ENCODE measurements at places on chromosomes 5 and 9.

DNA sequence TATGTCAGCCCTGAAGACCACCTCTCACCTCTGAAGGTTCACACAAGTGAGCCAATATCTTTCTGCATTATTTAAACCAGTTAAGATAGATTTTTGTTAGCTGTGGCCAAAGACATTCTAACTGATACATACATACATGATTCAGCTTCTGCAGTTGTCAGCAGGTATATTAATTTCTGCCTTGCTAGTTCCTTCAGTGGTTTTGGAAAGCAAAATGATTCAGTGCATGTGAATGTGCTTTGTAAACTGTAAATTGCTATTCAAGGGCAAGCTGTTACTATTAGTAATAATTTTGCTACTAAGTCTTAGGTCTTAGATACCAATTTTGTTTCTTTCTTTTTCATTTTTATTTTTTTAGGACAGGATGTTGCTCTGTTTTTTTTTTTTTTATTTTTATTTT lies 89.2 kb upstream of the ERBIN start:
- DNase-seq, result no peak

GRCh38 chr5:96459313-96460121 lies 26.5 kb upstream of the PCSK1 start:
- no peak for DNase-seq

GRCh38 chr9:76687861-76688391 lies 76.3 kb upstream of the PCA3 start:
- DNase-seq, result no peak

DNA sequence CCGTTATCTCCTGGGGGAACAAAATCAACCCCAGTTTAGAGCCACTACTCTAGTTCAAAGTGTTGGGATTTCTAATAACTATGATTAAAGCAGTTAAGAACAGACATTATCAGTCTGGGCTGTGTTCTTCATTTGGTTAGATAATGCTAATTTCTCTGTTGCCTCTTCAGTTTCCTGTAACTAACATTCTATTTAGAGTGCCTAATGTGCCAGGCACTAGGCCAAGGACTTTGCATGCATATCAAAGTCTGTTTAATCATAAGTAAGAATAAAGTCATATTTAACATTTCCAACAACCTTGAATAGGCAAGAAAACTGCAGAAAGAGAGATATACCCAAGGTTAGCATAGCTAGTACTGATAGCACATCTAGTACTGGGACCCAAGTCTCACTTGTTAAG lies 68.4 kb downstream of the TNPO1 start:
- DNase-seq, result no peak

- DNase-seq, result no peak
Measured at GRCh38 chr9:23665635-23666034, 160.4 kb downstream of the ELAVL2 start.

- DNase-seq, result no peak
Measured at GRCh38 chr9:136052991-136053756, 41.9 kb downstream of the NACC2 start.

GRCh38 chr9:136210276-136210675 lies 5.3 kb upstream of the LHX3 start:
- DNase-seq, result no peak

- DNase-seq, result no peak
Measured at GRCh38 chr5:53180538-53180937, 71.0 kb upstream of the MOCS2 start.

DNA sequence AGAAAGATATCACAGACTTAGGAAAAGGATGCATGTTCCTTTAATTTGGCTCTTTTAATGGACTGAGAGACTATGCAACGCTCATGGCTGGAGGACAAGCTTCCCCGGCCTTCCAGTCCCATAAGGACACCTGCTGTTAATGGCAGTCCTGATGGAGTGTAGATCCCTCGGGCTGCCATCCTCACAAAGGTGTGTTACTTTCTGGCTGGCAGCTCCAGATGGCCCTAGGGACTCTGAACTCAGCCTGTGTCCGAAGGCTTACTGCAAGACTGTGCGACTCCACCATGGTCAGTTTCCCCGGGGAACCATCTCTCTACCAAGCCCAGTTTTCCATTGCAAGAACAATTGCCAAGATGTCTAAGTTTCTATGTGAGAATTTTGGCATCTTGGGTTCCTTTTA lies 25.5 kb upstream of the KCNIP1 start:
- DNase-seq, result no peak

DNA sequence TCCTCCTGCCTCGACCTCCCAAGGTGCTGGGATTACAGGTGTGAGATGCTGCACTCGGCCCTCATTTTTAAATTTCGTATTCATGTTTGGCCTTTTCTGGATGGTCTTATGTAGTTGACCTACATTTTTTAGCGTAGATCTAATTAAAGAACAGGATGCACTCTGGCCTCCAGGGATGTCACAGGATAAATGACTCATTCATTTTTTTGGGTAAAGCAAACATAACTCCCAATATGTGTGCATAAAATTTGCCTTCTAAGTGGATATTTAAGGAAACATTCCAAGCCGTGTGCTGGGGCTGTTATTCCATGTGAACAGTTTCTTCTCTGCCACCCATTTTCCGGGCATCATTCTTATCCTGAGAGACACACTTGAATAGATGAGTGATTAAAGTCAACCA lies 501.6 kb downstream of the IRX1 start:
- DNase-seq, result no peak

GRCh38 chr5:115594128-115595047 lies 7.9 kb downstream of the TICAM2 start:
- no peak for DNase-seq

- no peak for DNase-seq
Measured at GRCh38 chr9:113929634-113930389, 53.7 kb downstream of the ZNF618 start.

DNA sequence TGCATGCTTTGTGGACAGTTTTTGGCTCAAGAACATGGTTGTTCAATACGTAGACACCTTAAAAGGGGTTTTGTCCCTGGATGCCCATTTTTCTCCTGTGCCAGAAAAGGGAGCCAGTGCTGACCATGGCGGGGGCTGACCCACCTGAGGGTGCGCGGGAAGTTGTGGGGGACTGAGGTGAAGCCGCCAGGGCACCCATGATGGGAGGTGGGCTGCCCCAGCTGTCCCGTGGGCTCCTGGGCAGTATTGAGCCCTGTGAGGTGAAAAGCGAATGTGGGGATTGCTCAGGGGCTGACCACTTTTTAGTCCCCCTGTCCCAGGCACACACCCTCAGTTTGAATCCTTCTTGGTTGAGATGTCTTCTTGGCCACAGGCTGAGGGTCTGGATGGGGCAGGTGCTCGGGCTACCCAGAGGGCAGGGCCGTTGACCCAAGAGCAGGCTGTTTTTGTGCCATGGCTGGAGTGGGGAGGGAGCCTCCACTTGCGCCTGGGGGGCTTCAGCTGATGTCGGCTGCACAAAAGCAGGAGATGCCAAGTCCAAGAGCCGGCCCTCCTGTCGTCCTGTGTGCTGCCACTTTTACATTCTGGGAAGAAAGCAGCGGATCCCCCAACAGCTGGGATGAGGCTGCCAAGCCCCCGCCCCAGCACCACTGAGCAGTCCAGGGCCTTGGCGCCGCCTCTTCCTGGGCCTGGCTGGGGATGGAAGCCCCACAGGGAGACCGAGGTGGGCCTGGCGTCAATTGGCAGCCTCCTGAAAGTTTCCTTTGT lies 120.1 kb downstream of the WNK2 start:
- DNase-seq, result no peak

GRCh38 chr9:18126831-18127498 lies 347.0 kb upstream of the ADAMTSL1 start:
- DNase-seq, result no peak

- DNase-seq, result peak; percentile 32
Measured at GRCh38 chr9:4679268-4680172, at the start of gene CDC37L1. TSS of gene CDC37L1 (plus strand) at chr9:4679569. CDS start at chr9:4679768, 199 bp downstream.

DNA sequence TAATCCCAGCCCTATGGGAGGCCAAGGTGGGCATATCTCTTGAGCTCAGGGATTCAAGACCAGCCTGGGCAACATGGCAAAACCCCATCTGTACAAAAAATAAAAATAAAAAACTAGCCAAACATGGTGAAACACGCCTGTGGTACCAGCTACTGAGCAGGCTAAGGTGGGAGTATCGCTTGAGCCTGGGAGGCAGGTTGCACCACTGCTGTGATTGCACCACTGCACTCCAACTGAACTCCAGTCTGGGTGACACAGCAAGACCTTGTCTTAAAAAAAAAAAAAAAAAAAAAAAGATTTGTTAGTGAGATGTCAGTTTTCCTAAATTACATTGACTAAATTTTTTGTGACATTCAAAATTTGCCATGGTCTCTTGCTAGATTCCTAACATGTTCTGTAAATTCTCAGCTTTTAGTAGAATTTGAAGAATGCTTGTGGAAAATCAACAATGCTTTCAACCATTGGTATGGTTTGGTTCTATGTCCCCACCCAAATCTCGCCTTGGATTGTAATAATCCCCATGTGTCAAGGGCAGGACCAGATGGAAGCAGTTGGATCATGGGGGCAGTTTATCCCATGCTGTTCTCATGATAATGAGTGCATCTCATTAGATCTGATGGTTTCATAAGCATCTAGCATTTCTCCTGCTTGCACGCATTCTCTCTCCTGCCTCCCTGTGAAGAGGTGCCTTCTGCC lies 236.1 kb downstream of the ARRDC3 start:
- no peak for DNase-seq

DNA sequence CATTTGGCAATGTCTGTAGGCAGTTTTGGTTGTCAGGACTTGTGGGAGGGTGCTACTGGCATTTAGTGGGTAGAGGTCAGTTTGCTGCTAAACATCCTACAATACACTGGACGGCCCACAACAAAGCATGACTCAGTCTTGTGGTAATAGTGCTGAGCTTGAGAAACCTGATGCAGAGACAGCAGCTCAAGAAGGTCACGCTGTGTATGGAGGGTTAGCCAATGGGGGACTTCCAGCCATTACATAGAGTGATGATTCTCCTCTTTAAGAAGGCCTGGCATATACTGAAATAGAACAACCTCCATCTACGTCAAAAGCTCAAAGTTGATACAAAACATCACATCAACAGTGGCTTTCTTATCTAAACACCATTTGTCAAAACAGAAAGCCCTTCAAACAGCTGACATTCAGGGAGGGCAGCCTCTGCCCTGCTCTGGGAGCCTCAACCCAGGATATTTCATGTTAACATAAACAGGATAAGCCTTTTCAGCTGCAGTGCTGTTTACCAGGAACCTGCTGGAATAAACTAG lies 143.0 kb downstream of the GPBP1 start:
- no peak for DNase-seq

GRCh38 chr9:124238546-124239140 lies 19.1 kb upstream of the NEK6 start:
- no peak for DNase-seq

GRCh38 chr5:142699184-142699720 lies 13.4 kb upstream of the FGF1 start:
- no peak for DNase-seq

DNA sequence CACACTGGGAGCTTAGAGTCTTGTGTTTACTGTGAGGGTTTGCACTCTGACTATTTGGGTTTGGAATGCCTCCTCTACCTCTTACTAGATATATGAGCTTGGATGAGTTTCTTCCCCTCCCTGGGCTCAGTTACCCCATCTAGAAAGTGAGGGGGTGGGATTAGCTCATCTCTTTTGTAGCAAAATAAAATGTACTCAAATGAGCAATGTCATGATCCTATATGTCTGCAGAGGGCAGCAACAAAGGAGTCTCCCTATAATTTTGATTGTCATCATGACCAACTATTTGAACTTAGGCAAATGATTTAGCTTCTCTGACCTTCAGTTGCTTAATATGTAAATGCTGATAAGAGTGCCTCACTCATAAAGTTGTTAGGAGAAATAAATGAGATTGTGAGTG lies 109.0 kb downstream of the DPYSL3 start:
- DNase-seq, result no peak

- no peak for DNase-seq
Measured at GRCh38 chr5:172840432-172841154, 6.5 kb downstream of the ERGIC1 start.

- DNase-seq, result no peak
Measured at GRCh38 chr5:122967625-122968024, 68.9 kb downstream of the PPIC start.

DNA sequence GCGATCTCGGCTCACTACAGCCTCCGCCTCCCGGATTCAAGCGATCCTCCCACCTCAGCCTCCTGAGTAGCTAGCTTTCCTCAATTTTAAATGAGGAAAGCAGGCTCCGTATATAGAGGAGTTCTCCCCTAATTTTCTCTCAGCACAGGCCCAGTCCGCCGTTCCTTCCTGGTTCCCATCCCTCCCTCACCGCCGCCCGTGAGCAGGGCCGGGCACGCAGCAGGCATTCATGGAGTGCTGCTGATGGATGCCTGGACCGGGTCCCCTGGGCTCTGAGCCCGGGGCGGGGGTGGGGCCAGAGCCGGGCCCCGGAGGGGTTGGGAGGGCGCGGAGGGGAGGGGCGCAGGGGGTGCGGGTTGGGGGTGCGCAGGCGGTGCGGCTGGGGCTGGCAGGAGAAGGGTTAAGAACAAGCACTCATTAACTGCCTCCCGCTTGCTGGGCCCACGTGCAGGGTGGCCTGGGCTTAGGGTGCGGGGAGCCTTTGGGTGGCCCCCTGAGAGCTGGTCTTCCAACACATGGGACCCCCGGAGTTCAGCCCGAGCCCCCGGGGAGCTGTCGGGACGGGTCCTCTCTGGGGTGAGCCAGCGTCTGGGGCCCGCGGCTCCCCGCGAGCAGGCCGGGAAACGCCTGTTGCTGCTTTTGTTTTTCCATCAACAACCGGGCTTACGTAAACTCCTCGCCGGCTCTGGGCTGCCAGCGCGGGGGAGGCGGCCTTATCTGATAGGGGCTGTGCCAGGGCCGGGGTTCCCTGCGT lies 33.7 kb downstream of the LHX2 start:
- DNase-seq, result no peak

DNA sequence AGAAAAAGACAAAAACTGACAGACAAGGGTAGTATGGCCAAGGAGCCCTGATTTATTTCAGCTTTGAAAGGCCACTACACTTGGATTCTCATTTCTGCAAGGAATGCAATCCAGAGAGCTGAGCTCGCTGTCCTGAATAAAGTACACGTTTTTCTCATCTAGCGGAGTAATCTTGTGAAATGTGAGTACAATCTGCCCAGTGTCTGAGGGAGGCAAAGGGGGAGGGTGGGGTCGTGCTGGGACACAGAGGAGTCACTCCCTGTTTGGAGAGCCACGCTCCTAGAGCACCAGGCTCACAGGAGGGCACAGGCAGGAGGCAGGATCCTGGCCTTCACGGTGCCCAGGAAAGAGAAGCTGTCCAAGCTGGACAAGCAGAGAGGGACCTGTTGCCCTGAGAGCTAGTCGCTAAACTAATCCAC lies 51.0 kb upstream of the IFNK start:
- DNase-seq, result no peak

GRCh38 chr9:114969269-114969668 lies 38.9 kb upstream of the TNFSF8 start:
- DNase-seq, result no peak

Data from cortex of kidney (tissue), 1 donor.